Inflammatory macrophage (primary cell): ENCODE measurements at places on chromosomes 2 and 18.

DNA sequence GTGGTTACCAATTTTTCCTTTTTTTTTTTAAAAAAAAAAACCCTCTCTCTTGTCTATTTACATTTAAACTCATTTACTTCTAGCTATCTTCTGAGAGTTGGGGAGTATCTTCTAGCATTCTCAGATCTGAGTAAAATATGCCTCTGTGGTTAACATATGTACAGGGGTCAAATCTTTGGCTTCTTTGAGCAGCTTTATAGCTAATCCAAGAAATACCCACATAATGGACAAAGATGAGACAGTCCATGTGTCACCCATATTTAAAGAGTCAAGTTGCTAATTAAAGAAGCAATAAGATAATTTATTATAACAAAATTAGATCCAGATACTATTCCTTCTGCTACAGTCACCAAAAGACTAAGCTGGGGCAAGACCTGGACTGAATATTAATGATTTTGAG lies 139.0 kb upstream of the HNRNPA3 start:
- no peak for DNase-seq

GRCh38 chr18:670522-670921 lies 13.1 kb downstream of the TYMS start:
- no peak for DNase-seq

DNA sequence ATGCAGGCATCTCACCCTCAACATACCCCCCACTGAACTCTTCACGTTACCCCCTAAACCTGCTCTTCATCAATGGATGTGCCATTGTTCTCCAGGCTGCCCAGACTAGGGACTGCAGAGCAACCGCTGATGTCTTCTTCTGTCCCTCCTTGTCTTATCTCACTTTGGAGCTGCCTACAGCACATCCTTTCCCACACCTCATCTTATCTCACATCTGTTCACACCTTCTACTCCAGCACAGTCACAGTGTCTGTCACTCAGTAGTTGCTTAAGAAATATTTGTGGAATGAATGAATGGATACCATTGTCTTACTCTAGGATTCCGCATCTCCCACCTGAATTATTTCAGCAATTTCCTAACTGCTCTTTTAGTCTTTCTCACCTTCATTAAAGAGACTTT lies 144.5 kb downstream of the ANTXR1 start:
- DNase-seq, result no peak

GRCh38 chr2:85594715-85595300 lies 737 bp upstream of the RNF181 start:
- no peak for DNase-seq

GRCh38 chr2:231385429-231385828 lies 10.1 kb upstream of the B3GNT7 start:
- no peak for DNase-seq

GRCh38 chr18:36620788-36621187 lies 208.0 kb downstream of the TPGS2 start:
- no peak for DNase-seq

DNA sequence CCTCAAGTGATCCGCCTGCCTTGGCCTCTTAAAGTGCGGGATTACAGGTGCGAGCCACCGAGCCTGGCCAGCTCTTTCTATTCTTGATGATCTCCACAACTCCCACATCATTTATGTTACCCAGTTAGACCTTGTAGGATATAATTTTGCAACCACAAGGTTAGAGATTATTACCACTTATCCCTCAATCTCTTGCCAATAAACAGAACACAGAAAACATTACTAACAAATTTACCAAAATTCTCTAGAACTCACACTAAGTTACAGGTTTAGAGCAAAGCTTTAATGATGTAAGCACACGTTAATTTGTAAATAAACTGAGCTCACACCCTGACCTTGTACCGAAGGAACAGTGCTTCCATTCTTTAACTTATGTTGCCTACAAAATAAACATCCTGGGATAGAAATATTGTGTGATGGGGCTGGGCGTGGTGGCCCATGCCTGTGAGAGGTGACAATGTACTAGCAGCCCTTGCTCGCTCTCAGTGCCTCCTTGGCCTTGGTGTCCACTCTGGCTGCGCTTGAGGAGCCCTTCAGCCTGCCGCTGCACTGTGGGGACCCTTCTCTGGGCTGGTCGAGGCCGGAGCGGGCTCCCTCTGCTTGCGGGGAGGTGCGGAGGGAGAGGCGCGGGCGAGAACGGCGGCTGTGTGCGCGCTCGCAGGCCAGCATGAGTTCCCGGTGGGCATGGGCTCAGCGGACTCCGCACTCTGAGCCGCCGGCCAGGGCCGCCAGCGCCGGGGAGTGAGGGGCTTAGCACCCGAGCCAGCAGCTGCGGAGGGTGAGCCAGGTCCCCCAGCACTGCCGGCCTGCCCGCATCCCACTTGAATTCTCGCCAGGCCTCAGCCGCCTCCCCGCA lies 42.1 kb upstream of the ITSN2 start:
- DNase-seq, result no peak

GRCh38 chr2:172372436-172372835 lies 55.0 kb upstream of the ITGA6 start:
- no peak for DNase-seq

DNA sequence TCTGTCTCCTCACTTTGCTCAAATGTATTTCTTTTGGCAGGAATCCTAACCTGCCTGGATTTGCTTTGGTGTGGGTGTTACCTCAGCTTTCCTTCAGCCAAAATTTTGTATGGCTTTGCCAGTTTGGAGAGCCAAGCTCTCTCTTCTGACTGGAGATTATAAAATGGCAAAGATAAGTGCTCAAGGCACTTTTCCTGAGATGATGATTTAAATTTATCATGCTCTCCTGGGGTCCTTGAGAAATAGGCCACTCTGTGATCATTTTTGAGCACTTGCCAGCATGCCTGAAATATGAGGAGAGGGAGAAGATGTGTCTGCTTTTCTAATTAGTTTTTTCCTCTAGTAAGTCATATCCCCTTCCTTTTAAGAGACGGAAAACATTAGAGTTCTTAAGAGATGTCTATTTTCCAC lies 683.0 kb downstream of the SLC4A3 start:
- DNase-seq, result no peak

DNA sequence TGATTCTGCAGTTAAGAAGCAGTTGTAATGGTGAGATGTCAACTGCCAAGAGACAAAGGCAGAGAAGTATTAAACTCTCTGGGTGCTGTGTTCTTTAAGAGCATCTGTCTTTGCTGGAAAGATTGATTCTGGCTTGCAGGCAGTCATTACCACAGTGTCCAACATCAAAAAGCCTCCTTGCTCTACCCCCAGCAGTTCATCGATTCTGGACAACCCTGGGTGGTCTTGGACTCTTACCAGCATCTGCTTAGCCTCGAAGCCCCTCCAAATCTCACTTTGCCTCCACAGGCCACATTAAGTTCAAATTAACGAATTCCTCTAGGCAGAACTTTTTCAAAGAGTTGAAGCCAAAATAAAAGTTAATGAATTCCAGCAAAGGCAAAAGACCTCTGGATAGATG lies 1061.4 kb downstream of the TSN start:
- DNase-seq, result no peak

DNA sequence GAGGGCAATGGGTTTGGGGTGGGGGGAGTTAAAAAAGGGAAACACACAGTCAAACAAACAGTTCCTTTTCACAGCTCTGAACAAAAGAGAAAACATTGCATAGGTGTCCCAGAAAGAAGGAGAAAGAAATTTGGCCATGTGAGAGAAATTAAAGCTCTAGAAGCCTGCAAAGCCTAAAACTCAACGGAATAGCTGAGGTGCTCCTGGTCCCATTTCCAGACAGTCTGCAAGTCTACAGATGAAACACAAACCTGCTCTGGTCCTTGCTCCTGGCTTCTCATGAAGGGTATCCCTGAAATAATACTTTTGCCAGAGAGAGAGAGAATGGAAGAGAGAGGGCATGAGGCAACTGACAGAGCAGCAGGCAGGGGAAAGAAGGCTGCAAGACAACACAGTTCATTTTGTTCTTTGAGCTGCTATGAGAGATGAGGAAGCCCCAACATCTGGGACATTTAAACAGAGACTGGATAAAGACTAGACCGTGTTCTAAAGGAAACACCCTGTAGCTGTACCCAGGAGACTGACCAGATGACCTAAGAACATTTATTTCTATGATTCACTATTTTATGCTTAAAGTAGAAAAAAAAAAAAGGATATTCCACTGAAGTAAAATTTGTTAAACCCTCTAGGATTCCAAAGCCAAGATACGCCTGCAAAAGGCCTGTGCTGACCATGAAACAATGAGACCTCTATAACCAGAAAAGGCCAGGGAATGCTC lies 57.3 kb upstream of the CYP26B1 start:
- no peak for DNase-seq

- DNase-seq, result no peak
Measured at GRCh38 chr2:41990688-41991087, 57.1 kb upstream of the PKDCC start.

- DNase-seq, result peak; percentile 62
Measured at GRCh38 chr18:54127759-54128378, 96.6 kb downstream of the MBD2 start.

GRCh38 chr2:44616667-44617155 lies 255.0 kb downstream of the CAMKMT start:
- peak; percentile 9 for DNase-seq

DNA sequence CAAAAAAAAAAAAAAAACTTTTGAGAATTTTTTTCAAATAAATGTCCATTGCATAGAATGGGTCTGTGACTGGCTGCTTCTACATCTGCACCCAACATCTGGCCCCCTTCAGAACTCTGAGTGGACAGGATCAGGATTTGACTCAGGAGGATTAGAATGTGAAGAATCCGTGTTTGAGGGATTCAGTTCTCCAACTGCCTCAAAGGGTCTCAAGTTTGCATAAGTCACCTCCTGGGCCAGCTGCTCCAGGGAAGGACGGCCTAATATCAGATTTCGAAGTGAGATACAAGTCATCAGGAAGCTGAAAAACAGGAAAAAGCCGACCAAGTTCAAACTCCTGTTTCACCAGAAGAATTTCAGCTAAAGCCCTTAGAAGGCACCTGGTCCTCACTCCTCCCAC lies 10.9 kb downstream of the MAT2A start:
- no peak for DNase-seq

DNA sequence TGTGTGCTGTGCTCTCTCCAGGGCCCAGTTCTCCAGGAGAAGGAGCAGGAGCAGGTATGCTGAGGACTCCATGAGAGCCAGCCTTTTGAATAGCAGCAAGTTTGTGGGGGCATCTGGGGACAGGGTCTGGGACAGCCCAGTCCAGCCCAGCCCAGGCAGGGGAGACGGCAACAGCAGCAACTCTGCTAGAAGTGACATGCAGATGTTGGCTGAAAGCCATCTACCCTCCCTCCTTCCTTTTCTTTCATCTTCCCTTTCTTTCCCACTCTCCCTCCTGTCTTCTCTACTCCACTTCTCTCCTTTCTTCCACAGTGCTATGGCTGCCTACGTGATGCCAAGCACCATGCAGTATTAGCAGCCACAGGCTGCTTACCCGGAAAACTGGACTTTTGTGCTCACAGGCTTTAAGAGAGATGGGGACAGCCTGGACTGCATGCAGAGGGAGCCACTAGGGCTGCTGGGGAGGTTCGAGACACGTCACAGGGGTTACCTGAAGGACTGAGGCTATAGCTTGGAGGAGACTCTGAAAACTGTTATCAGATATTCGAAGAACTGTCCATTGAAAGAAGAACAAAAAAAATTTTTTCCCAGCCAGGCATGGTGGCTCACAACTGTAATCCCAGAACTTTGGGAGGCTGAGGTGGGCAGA lies 23.8 kb upstream of the YWHAQ start:
- no peak for DNase-seq

- no peak for DNase-seq
Measured at GRCh38 chr18:49368876-49369440, 91.5 kb downstream of the DYM start.

GRCh38 chr2:221999717-222000116 lies 299.1 kb downstream of the PAX3 start:
- DNase-seq, result no peak

- no peak for DNase-seq
Measured at GRCh38 chr18:45355944-45356520, 259.2 kb upstream of the SLC14A2 start.

DNA sequence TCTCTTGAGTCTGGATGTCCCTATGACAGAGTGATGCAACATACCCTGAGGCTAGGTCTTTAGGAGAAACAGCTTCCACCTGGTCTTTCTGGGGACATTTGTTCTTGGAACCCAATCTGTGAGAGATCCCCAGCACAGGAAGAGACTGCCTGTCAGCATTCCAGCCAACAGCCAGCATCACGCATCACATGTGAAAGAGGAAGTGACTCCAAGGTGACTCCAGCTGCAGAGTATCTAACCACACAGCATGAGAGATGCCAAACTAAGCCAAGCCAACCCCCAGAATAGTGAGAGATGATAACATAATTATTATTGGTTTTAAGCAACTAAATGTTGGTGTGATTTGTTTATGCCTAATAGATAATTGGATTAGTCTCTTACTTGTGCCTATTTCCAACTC lies 35.7 kb downstream of the C18orf63 start:
- DNase-seq, result peak; percentile 40

DNA sequence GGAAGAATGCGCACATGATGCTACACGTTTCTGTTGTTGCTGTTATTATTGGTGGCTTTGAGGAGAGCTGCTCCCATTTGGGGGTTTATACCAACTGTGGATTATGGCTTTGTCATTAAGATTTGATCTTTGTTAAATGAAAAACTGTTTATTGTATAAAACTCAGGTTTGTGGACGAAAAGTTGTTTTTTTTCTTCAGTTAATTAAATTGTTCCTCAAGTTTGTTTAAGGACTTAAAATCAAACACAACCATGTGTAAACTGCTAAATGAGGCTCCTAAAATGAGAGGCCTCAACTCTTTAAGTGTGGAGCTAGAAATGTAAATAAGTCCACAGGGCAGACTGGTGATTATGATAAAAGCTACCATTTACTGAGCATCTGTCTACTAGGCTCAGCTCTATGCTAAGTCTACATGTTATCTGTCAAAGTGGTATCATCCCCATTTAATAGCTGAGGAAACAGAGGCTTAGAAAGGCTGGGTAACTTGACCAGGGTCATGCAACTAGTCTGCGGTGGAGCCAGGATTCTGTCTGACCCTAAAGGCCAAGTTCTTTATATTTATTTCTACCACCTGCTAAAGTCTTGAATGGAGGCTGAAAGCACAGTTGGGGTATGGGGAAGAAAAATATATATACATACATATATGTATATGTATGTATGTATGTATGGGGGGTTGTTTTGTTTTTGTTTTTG lies 4.1 kb downstream of the MYCN start:
- no peak for DNase-seq

- DNase-seq, result no peak
Measured at GRCh38 chr2:38739524-38739923, 11.6 kb downstream of the SRSF7 start.

DNA sequence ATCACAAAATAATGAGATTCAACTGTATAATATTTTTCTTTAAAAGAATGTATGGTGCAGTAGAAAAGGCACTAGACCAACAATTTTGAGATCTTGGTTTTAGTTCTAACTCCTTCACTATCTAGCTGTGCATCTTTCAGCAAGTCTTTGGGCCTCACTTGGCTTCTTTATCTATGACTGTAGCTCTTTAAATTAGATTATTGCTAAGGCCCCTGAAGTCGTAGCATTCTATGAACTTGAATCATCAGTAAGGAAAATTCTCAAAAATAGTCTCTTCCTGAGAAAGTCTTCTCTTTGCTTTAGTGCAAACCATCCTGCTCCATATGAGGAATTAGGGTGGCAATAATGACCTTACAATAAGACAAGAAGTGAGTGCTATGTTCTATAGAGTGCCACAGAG lies 140.4 kb downstream of the FTCDNL1 start:
- no peak for DNase-seq
